ENCODE measurements at places on chromosomes 7 and 10.

DNA sequence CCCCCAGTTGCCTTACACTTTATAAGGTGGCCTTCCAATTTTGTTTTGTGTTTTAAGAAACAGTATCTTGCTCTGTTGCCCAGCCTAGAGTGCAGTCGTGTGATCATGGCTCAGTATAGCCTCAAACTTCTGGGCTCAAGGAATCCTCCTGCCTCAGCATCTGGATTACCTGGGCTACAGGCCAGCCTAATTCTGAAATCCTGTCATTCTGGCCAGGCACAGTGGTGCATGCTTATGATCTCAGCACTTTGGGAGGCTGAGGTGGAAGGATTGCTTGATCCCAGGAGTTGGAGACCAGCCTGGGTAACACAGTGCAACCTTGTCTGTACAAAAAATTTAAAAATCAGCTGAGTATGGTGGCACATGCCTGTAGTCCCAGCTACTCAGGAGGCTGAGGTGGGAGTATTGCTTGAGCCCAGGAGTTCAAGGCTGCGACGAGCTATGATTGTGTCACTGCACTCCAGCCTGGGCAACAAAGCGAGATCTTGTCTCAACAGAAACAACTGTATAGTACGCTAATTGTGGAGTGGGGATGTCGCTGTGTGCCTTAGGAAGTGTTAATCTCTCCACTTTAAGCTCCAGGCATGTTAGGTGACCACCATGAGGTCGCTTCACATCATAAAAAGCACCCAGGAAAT is 24.7 kb upstream of the RBM33 start:
- no peak overlapping the region for H3K4me3 ChIP-seq
- H3K27me3 ChIP-seq = peaks cover 23% of the 10 kb centered on the region
- DNase-seq = no peak
- no peaks in the 10 kb centered on the region for H3K4me1 ChIP-seq
- peaks cover 2% of the 10 kb centered on the region for H3K36me3 ChIP-seq

DNA sequence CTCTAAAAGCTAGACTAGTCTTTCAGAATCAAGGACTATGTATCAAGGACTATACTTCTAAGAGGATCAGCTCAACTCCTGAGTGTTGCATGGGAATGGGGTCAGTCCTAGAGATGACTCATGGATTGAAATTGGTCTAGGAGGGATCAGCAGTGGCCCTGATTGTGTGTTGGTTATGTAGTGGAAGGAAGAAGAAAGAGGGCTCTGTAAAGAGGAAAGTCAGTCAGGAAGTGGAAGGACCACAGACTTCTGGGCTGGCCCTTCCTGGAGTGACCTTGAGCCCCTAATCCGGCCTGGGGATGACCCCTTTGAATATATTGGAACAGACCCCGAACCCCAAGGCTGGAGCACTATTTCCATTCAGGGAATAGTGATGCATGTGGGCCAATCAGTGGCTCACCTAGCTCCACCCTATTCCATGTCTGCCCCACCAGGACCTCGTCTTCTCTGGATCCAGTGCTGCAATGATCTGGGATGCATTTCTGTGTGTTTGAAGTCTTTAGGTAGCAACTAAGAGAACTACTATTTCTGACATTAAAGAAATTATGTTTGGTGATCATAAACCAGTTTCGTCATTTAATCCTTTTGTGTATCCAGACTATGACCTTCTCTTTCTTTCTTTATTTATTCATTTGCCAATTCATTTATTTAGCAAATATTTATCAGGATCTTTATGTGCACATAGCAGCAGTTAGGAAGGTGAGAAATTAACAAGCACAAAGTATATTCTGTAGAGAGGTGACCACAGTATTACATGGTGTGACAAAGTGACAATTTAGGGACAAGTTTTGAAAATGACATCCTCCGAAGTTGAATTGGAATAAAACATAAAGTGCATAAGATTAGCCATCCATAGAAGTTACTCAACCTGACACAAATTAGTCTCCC is 48.6 kb upstream of the KIF5B start:
- no peak overlapping the region for H3K27ac ChIP-seq
- H3K4me1 ChIP-seq = no peaks in the 10 kb centered on the region
- H3K27me3 ChIP-seq = peaks cover 13% of the 10 kb centered on the region
- no peaks in the 10 kb centered on the region for H3K36me3 ChIP-seq

DNA sequence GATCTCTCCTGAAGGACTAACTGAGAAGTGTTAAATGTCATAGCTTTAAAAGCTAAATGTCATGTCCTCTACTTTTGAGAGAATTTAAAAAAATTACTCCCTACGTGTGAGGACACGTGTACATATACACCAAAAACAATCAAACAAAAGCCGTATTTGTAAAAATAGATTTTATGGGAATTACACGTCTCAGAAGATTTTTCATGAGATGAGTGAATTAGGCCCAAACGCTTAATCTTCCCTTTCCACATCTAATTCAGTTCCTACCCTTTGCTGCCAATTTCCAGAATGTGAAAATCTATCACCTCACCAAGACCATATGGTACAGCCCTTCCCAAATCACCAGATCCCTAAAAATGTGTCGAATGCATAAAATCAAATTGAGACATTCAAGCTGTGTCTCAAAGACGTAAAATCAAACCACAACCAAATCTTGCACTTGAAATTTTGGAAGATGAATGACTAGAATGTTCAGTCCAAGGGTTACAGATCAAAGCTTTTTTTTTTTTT is 1.0 kb upstream of the CTTNBP2 start:
- no peak overlapping the region for H3K4me3 ChIP-seq
- peaks cover 4% of the 10 kb centered on the region for H3K4me1 ChIP-seq
- DNase-seq = no peak
- no peak overlapping the region for H3K27ac ChIP-seq
- no peaks in the 10 kb centered on the region for H3K36me3 ChIP-seq

GRCh38 chr7:24722386-24723177 is 34.7 kb downstream of the GSDME start:
- no peak for DNase-seq
- no peak overlapping the region for H3K4me3 ChIP-seq
- no peaks in the 10 kb centered on the region for H3K4me1 ChIP-seq
- H3K36me3 ChIP-seq = no peaks in the 10 kb centered on the region
- H3K27ac ChIP-seq = no peak overlapping the region

DNA sequence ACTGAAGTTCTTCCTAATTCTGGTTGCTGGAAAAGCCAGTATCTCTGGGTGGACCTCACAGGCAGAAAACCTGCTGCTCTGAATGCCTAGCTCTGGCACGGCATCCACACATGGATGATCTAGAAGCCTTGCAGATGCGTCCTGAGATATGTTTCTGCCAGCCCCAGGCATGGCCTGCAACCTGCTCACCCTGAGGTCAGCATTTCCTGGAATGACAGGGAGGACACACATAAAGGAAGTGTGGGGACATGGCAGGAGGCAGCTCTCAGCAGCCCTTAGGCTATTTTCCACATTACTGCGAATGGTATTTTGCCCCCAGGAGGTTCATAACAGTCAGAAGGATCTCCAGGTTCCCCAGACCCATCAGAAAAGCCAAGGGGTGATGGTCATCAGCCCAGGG is 23.2 kb downstream of the PLXNA4 start:
- H3K4me1 ChIP-seq = peaks cover 2% of the 10 kb centered on the region
- no peak overlapping the region for H3K4me3 ChIP-seq
- H3K27me3 ChIP-seq = peaks cover 17% of the 10 kb centered on the region
- H3K36me3 ChIP-seq = peaks cover 3% of the 10 kb centered on the region
- DNase-seq = no peak
- H3K27ac ChIP-seq = no peak overlapping the region

DNA sequence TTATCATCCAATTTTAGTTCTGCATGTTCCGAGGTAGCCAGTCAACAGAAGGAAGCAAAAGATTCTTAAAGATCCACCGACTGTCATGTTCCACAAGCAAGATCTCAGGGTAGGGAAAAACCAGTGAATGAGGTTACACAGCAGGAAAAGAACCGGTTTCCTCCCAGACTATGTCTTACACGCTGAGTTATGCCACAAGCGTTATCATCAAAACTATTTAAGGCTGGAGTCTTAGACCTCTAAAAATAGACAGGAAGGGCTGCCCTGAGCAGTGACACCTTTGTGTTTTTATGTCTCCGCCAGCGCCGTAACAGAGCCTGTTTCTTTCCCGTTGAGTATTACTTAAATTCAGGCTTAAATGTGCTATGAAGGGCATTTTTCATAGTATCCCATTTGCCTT is 48.3 kb downstream of the PROSER2 start:
- H3K27me3 ChIP-seq = no peaks in the 10 kb centered on the region
- H3K27ac ChIP-seq = no peak overlapping the region
- peaks cover 8% of the 10 kb centered on the region for H3K36me3 ChIP-seq
- H3K4me3 ChIP-seq = peak overlapping the region; percentile 7
- no peak for DNase-seq

- peaks cover 52% of the 10 kb centered on the region for H3K27me3 ChIP-seq
- no peak within 1 kb of the TSS for H3K27ac ChIP-seq
- H3K4me1 ChIP-seq = no peaks in the 10 kb centered on the region
- peak; percentile 28 for DNase-seq
- H3K36me3 ChIP-seq = peaks cover 27% of the 10 kb centered on the region
Measured at GRCh38 chr10:22345301-22346095, at the start of gene SPAG6. TSS of gene SPAG6 (plus strand) at chr10:22345496. CDS start at chr10:22345612, 116 bp downstream.

Data from effector memory CD8-positive, alpha-beta T cell (primary cell).